Activated naive CD8-positive, alpha-beta T cell treated with anti-CD3 and anti-CD28 coated beads, Interleukin-2, amount 10 ng/mL, durations not matched to agents 7 days and 5 days (primary cell): ENCODE measurements at places on chromosomes 11 and 22.

- H3K36me3 ChIP-seq = no peaks in the 10 kb centered on the region
- H3K4me3 ChIP-seq = no peak overlapping the region
- peaks cover 29% of the 10 kb centered on the region for H3K4me1 ChIP-seq
- no peaks in the 10 kb centered on the region for H3K27me3 ChIP-seq
- H3K27ac ChIP-seq = no peak overlapping the region
Measured at GRCh38 chr11:60838132-60838531, 3.8 kb upstream of the CCDC86 start.

- H3K36me3 ChIP-seq = no peaks in the 10 kb centered on the region
- no peak overlapping the region for H3K4me3 ChIP-seq
- DNase-seq = no peak
Measured at GRCh38 chr11:75066061-75066460, 30.6 kb downstream of the OR2AT4 start.

DNA sequence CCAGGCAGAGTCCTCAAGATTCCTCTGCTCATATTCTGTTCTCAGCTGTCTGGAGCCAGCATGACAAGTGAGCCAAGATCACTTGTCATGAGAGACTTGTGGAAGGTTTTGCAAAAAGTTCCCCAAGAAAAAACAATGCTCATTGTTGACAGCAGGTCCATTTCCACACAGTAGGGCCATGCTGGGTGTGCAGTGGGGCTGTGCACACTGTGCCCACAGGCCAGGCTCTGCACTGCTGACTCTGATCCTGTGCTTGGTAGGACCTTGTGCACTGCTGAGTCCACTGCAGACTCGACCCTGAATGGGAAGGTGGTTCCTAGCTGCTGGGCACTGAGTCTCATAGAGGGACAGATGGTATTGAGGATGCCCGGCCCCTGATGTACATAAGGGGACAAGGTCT lies 33.9 kb upstream of the IGLL5 start:
- DNase-seq = no peak
- no peaks in the 10 kb centered on the region for H3K4me1 ChIP-seq
- no peak overlapping the region for H3K4me3 ChIP-seq
- no peaks in the 10 kb centered on the region for H3K36me3 ChIP-seq
- peaks cover 23% of the 10 kb centered on the region for H3K27me3 ChIP-seq

DNA sequence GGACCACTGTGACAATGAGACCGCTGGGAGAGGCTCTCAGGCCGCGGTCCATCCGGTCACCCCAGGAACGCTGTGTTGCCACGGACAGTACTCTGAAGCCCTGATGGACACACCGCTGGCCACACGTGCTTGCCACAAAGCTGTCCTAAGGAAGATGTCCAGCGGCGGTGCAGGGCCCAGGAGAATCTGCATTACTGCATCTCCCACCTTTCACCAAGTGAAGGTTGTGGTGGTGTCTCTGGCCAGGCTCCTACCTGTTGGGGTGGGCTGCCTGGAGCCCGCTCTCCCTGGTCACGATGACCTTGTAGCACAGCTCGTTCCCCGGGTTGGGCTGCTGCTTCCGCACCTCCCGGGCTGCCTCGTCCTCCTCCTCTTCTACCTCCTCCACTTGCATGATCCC lies 4.2 kb downstream of the TTLL12 start:
- H3K27ac ChIP-seq = no peak overlapping the region
- H3K4me3 ChIP-seq = no peak overlapping the region
- peaks cover 18% of the 10 kb centered on the region for H3K36me3 ChIP-seq
- no peaks in the 10 kb centered on the region for H3K27me3 ChIP-seq
- no peak for DNase-seq

GRCh38 chr11:89437317-89437716 lies 53.9 kb downstream of the NOX4 start:
- no peaks in the 10 kb centered on the region for H3K4me1 ChIP-seq
- no peaks in the 10 kb centered on the region for H3K27me3 ChIP-seq
- no peak overlapping the region for H3K4me3 ChIP-seq
- no peaks in the 10 kb centered on the region for H3K36me3 ChIP-seq

- H3K27me3 ChIP-seq = no peaks in the 10 kb centered on the region
- no peak overlapping the region for H3K4me3 ChIP-seq
- no peaks in the 10 kb centered on the region for H3K4me1 ChIP-seq
- no peak overlapping the region for H3K27ac ChIP-seq
Measured at GRCh38 chr11:1194977-1195681, 27.7 kb upstream of the MUC5B start.

GRCh38 chr11:105109855-105110687 lies 29.5 kb downstream of the CARD18 start:
- peaks cover 6% of the 10 kb centered on the region for H3K27me3 ChIP-seq
- peaks cover 12% of the 10 kb centered on the region for H3K4me1 ChIP-seq
- DNase-seq = no peak
- no peak overlapping the region for H3K27ac ChIP-seq
- H3K36me3 ChIP-seq = peaks cover 7% of the 10 kb centered on the region

DNA sequence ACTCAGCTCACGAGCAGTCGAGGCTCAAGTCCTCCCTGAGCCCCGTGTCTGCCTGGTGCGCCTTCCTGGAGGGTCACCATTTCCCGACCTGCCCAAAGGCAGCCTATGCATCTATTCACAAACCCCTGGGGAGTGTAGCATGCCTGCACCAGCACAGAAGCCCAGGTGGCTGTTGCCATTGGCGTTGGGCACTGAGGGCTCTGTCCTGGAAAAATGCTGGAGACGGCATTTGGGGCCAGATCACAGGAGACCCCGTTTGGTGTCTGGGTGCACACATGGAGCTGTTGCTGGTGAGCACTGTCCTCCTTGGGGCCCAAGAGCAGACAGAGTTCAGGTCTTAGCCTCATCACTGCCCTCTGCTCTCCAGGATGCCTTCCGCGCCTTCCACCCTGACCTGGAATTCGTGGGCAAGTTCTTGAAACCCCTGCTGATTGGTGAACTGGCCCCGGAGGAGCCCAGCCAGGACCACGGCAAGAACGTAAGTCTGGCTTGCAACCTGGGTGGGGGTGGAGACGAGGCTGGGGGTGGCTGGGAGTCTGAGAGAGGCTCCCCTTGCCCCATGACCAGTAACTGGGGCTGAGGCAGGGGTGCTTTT lies 9.4 kb downstream of the FADS2 start:
- H3K27me3 ChIP-seq = no peaks in the 10 kb centered on the region
- DNase-seq = no peak
- H3K36me3 ChIP-seq = peaks cover 53% of the 10 kb centered on the region
- H3K4me3 ChIP-seq = no peak overlapping the region
- peaks cover 39% of the 10 kb centered on the region for H3K4me1 ChIP-seq
- peak overlapping the region; percentile 58 for H3K27ac ChIP-seq

DNA sequence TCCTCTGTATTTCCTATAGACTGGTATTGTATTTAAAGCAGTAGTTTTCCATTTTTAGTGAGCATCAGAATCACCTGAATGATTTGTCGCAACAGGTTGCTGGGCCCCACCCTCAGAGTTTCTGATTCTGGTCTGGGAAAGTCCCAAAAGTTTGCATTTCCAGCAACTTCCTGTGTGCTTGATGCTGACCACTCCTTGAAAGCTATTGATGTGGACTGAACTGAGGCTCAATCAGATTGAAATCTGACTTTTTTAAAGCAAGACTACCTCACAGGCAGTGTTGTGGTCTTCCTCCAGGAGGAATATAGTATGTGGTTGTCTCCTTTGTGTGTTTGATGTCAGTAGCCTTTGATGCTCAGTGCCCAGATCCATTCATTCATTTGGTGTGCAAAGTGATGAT lies 17.2 kb upstream of the MPZL2 start:
- no peak for DNase-seq
- H3K4me1 ChIP-seq = peaks cover 46% of the 10 kb centered on the region
- H3K27me3 ChIP-seq = no peaks in the 10 kb centered on the region
- H3K36me3 ChIP-seq = peaks cover 2% of the 10 kb centered on the region
- H3K27ac ChIP-seq = peak overlapping the region; percentile 17

GRCh38 chr11:126083829-126084607 lies 21.4 kb upstream of the CDON start:
- peak overlapping the region; percentile 98 for H3K27ac ChIP-seq
- peaks cover 5% of the 10 kb centered on the region for H3K27me3 ChIP-seq
- H3K36me3 ChIP-seq = no peaks in the 10 kb centered on the region

DNA sequence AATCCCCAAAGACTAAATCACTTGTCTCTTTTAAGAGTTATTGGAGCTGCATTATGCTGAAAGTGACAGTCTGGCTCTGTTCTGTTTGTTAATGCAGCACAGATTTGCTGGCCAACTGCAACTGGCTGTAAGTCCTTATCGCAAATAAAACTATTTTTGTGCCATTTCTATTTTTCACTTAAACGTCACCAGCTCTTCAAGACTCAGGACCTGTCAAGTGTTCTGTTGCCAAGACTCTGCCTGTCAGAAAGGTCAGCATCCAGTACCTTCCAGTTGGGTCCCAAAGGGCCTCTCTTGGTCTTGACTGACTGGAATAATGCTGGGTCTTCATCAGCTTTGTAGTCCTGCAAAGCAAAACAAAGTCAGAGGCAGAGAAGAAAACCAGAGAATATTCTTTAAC lies 45.6 kb downstream of the PITPNB start:
- no peak overlapping the region for H3K4me3 ChIP-seq
- peaks cover 23% of the 10 kb centered on the region for H3K4me1 ChIP-seq
- H3K36me3 ChIP-seq = peaks cover 5% of the 10 kb centered on the region
- no peaks in the 10 kb centered on the region for H3K27me3 ChIP-seq
- H3K27ac ChIP-seq = no peak overlapping the region

- peak overlapping the region; percentile 45 for H3K4me3 ChIP-seq
- H3K4me1 ChIP-seq = peaks cover 35% of the 10 kb centered on the region
- no peak for DNase-seq
- no peaks in the 10 kb centered on the region for H3K27me3 ChIP-seq
- peaks cover 9% of the 10 kb centered on the region for H3K36me3 ChIP-seq
Measured at GRCh38 chr11:123504401-123504800, 74.3 kb downstream of the GRAMD1B start.

DNA sequence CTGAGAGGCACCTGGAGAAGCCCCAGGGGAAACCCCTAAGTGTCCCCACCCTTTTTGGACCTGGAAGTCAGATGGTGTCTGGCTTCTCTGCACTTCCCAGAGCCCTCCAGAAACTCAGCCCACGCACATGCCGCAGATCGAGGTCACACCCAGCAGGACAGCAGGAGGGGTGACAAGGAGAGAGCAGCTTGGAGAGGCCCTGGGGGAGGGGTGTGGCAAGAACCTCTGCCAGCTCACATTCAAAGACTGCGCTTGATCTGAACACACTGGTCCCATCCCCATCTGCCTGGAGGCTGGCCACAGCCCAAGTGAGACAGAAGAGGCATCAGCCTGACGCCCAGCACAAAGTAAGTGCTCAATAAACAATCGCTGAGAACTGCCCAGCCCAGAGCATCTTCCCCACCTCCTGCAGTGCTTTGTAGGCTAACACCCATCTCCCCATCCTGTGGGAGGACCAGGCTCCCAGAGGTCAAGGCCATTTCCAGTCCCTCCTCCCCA lies 21.4 kb downstream of the TMPRSS6 start:
- peaks cover 2% of the 10 kb centered on the region for H3K36me3 ChIP-seq
- no peaks in the 10 kb centered on the region for H3K27me3 ChIP-seq
- H3K4me3 ChIP-seq = no peak overlapping the region
- H3K27ac ChIP-seq = no peak overlapping the region
- peaks cover 19% of the 10 kb centered on the region for H3K4me1 ChIP-seq
- no peak for DNase-seq

- no peak for DNase-seq
- H3K36me3 ChIP-seq = peaks cover 2% of the 10 kb centered on the region
- peaks cover 87% of the 10 kb centered on the region for H3K27me3 ChIP-seq
- no peak overlapping the region for H3K4me3 ChIP-seq
- H3K4me1 ChIP-seq = peaks cover 8% of the 10 kb centered on the region
Measured at GRCh38 chr11:31820438-31820818, 9.3 kb upstream of the PAX6 start.

GRCh38 chr11:116243991-116244390 lies 528.8 kb downstream of the BUD13 start:
- no peak for DNase-seq
- H3K27me3 ChIP-seq = no peaks in the 10 kb centered on the region
- H3K4me1 ChIP-seq = no peaks in the 10 kb centered on the region
- H3K4me3 ChIP-seq = no peak overlapping the region
- no peak overlapping the region for H3K27ac ChIP-seq

DNA sequence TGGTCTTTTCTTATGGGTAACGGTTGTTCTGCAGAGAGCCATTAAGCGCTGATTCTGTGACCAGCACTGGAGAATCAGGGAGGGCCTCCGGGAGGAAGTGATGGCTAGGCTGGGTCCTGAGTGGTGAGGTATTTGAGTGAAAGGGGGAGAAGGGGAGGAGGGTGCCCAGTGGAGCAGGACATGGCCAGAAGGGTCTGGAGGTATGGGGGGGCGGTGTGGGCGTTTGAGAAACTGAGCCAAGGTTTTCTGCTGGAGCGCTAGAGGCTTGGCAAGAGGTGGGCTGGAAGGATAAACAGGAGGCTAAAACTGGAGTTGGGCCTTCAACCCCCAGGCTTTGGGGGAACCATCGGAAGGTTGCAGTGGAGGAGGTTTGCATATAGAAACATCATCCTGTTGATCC lies 72.5 kb downstream of the FBLN1 start:
- H3K4me3 ChIP-seq = no peak overlapping the region
- H3K36me3 ChIP-seq = no peaks in the 10 kb centered on the region
- no peaks in the 10 kb centered on the region for H3K4me1 ChIP-seq
- no peak overlapping the region for H3K27ac ChIP-seq

GRCh38 chr11:36389811-36390210 lies 93.7 kb downstream of the PRR5L start:
- peaks cover 19% of the 10 kb centered on the region for H3K4me1 ChIP-seq
- H3K36me3 ChIP-seq = peaks cover 4% of the 10 kb centered on the region
- no peak for DNase-seq
- H3K27ac ChIP-seq = no peak overlapping the region
- peaks cover 9% of the 10 kb centered on the region for H3K27me3 ChIP-seq

- no peaks in the 10 kb centered on the region for H3K4me1 ChIP-seq
- no peaks in the 10 kb centered on the region for H3K36me3 ChIP-seq
- no peak for DNase-seq
- no peak overlapping the region for H3K27ac ChIP-seq
Measured at GRCh38 chr11:7657306-7658025, 15.8 kb downstream of the CYB5R2 start.
